Effector memory CD8-positive, alpha-beta T cell (primary cell): ENCODE measurements at places on chromosomes 7 and 10.

DNA sequence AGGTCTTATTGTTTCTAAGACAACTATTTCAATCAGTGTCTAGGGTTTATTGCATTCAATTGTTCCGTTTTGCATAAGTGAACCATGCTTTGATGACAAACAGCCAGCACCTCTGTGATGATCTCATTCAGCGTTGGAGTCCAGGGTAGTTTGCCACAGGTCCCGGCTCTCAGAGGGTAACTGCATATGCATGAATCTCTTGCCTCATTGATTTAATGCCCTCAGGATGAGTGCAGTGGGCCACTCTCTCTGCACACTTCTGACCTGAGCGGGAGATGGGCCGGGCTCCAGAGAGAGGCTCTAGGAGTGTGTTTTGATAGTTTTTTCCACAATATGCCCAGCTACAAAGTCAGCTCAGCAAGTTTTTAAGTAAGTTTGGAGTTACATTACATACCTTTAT, 83.9 kb downstream of the HECW1 start:
- DNase-seq = no peak

GRCh38 chr7:28956608-28957063, 1.5 kb downstream of the TRIL start:
- no peak for DNase-seq

DNA sequence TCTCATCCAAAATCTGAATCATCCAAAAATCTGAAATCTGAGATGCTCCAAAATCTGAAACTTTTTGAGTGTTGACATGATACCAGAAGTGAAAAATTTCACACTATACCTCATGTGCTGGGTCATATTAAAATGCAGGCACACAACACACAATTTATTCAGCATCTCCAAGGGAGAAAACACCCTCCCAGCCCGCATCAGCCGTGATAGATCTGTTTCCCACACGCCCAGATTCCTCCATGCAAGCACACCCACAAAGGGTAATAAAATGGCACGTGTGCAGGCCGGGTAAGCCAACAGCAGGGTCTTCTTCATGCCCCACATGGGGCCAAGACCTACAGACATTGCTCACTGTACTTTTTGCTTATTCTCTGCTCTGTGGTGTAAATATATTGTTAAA, 173.1 kb upstream of the FERD3L start:
- DNase-seq = no peak

GRCh38 chr7:91264924-91265681, 870 bp downstream of the FZD1 start:
- no peak for DNase-seq

DNA sequence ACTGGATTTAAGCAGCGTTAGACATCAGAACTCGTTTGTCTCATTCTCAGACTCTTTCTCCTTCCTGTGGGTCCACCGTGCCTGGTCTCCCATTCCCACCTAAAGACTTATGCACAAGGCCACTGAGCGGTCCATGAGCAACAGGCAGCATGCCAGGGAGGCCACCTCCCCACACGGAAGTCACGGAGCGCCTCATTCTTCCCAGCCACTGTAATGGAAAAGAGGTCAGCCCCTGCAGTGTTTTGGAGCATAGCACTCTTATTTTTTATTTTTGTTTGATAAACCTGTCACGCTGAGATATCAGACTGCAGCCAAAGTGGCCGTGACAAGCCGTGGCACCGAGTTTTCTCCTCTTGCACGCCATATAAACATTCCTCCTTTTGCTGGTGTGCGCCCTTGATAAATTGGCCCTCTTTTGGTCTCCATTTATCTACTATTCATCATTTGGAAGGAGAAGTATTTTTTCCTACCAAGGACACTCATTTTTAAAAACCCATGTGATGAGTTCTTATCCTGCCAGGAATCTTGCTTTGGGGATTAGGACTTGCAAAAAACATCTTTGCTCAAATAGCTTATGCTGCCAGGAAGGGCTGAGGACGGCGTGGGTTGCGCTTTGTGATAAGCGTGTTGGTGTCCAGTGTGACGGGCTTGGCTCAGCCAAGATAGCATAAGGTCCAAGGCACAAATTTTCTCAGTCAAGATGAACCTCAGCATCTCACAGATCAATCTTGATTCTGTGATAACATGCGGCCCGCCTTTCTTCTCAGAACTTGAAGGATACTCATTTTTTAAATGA, 206.0 kb downstream of the CCDC3 start:
- no peak for DNase-seq

GRCh38 chr10:127356360-127356759, 160.0 kb upstream of the INSYN2A start:
- DNase-seq = no peak

DNA sequence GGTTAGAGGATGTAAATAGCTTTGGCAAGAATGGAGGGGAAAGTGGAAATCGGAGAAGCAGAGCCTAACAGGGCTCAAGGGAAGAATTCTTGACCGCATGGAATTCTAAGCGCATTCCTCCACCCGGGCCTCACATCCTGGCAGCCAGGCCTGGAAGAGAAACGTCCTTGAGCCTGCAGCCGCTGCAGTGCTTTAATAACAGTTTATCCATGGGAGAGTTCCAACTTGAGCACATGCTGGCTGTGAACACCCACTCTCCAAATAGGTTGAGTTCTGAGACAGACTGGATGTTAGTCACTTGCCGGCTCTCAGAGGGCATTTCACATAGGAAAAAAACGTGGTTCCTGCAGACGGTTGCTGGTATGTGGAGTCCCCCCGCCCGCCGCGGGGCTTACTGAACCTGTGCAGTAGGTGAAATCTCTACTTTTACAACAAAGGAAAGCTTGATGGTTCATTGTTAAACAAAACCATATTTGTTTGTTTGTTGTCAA, 61.4 kb upstream of the STEAP1B start:
- no peak for DNase-seq

- no peak for DNase-seq
Observed at GRCh38 chr7:43799605-43800004, 41.1 kb downstream of the BLVRA start.

DNA sequence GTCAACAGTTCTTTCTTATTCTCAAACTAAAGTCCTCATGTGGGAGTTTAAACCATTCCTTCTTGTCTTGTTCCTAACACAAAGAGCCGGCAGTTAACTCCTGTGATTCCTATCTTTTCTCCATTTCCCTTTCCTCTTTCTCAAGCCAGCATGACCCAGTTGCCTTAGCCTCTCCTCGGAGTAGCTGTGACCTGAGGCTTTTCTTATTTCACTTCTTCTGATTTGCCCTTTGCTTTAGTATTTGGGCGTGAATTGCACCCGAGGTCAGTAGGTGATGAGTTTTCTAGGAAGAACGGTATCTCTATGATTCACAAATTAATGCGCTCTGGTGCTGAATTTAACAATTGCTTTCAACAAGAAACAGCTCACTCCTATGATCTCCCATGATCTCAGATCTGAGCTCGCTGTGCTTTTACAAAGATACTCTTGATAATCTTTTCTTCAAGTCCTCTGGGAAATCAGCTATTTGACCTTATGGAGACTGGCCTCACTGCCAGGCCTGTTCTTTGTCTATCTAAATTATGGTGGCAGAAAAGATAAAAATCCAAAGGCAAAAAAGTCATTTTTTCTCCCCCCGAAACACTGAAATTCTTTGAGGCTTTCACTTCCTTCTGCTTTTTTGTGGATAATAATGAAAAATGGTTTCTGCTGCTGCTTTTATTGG, 184.6 kb downstream of the JCAD start:
- no peak for DNase-seq
